ENCODE measurements at places on chromosomes 4 and X.

DNA sequence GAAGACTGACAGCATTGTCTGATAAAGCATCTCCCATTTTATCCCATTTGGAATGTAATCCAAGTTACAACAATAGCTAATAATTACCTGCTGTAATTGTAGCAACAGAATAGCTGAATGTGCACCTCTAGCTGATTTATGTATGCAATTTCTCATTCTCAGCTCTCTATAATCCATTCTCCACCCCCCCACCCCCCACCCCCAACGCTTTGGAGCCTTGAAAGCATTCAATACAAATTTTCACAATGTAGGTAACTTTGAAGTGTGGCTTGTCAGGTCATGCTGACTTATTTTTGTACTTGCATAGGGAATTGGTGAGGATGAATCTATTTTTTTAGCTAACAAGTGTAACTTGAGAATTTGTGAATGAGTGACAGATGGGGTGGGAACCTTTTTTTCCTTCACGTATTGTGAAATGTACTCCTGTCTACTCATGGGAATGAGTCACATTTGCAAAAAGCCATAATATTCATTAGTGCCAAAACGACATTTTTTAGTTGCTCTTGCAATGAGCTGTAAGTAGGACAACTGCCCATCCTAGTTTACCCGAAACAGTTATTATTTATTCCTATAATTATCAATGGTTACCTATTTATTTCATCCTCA is 159.3 kb downstream of the PALLD start:
- no peak for DNase-seq

- no peak for DNase-seq
These were observed 99.0 kb downstream of the ANOS1 start for GRCh38 chrX:8632924-8633323.

DNA sequence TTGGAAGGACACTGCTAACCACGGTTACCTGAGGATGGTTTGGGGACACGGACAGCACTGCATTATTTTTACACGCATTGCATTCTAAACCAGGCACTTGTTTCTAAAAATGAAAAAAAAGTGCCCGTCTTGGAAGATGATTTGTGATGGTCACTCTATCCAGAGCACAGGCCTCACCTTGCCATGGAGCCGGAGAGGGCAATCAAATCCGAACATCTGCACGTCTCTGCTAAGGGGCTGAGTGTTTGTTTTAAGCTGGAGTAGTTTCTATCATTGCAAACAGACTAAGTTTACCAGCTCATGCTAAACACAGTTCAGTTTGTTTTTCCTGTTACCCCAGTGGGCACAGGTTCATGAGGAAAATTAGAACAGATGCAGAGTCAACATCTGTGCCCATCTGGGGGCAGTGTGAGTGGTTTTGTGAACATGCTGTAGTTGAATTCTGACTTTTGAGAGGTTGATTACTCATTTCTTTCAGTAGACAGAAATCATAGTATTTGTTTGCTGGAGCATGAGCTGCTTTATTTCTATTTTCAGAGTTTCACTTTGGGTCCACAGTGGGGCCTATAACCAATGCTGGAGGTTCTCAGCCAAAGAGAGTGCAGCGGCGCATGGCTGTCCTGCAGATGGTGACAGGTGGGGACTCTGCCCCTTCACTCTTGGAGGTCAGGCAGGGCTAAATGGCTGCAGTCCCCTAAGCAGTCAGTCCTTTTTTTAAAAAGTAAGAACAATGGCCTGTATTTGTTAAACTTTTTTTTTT is 65.4 kb upstream of the ENPP6 start:
- DNase-seq = no peak

DNA sequence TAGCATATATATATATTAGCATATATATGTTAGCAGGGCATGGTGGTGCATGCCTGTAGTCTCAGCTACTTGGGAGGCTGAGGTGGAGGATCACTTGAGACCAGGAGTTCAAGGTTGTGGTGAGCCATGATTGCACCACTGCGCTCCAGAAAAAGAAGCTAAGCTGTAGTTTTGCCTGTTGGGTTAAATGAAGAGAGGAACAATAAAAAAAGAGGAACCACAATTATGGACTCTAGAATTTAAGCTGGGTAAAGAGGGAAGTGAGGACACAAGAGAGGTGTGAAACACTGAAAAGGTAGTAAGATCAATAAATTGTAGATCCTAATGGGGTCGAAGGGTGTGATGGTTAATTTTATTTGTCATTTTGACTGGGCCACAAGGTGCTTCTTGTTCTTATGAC is 40.5 kb upstream of the HSD17B10 start:
- DNase-seq = no peak

GRCh38 chrX:75596178-75596577 is 73.3 kb upstream of the ZDHHC15 start:
- DNase-seq = no peak

GRCh38 chrX:107596651-107597050 is 31.7 kb upstream of the PRPS1 start:
- no peak for DNase-seq

DNA sequence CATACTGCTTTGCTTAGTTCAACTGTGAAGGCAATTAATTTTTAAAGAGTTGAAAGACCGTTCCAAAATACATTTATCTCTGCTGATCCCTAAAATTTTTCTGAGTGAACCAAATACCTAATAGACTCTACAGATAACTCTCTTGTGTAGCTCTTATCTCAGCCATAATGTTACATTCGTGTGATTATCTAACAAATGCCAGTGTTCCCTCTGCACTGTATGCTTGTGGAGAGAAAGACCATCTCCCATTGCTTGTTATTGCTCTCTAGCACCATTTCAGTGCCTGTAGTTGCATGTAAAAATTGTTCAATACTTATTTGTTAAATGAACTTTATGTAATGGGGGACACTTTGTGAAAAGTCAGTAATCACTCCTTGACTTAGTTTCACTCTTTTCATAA is 81.3 kb upstream of the ATOH1 start:
- no peak for DNase-seq

DNA sequence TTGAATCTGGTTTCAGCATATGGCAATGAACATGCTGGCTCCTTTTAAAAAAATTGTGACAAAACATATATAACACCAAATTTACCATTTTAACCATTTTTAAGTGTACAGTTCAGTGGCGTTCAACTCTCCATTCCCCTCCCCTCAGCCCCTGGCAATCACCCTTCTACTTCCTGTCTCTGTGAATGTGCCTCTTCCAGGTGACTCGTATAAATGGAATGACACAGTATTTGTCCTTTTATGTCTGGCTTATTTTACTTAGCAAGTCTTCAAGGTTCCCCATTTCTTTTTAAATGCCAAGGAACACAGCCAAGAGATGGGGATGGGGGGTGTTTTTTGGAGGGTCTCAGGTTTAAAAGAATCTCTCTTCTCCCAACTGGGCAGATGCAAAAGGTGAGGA is 35.4 kb upstream of the BCLAF3 start:
- DNase-seq = no peak
